ENCODE measurements at places on chromosomes 12 and 14.
A peak's percentile ranks its signal among the peaks of the same experiment; 100 is the strongest.

- DNase-seq, result no peak
Measured at GRCh38 chr14:61577506-61577931, 117.8 kb upstream of the HIF1A start.

DNA sequence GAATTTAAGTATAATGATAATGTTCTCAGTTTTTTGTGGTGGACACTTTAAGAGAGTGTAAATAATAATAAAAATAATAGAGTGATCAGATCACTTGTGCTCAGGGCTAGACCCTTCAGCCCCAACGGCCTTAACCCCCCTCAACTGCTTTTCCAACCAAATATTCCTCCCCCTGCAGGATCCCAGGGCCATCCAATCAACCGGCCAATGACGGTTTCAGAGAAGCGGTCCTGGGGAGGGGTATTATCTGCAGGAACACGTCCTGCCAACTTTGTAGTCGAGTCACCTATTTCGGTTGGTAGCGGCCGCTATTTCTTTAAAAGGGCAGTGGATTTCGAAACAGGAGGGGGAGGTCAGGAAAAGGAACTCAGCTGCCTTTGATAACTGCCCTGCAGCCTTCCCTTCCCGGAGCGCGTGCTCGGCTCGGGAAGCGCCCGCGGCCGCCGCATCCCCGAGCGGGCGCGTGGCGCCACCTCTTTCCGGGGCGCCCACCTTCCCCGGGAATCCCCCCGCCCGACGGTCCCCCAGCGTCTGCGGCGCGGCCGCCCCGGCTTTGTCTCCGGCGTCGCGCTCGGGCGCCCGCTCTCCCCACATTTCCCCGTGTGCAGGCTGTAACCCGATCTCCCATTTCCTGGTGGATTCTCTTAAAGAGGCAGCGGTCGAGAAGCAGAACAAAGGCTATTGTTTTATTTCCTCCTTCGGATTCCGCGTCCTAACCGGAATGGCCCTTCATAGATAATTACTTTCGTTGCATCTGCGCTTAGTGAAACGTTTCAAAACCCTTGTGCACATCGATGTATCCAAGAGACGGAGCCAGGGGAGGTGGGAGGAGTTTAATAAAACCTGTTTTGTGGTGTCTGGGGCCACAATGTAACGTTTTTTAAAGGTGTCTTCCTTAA, 711 bp upstream of the ETV6 start:
- peak; percentile 93 for DNase-seq

- no peak for DNase-seq
Measured at GRCh38 chr12:52832985-52833905, 866 bp downstream of the KRT79 start.

GRCh38 chr14:93173943-93174395, 10.7 kb downstream of the MOAP1 start:
- no peak for DNase-seq

DNA sequence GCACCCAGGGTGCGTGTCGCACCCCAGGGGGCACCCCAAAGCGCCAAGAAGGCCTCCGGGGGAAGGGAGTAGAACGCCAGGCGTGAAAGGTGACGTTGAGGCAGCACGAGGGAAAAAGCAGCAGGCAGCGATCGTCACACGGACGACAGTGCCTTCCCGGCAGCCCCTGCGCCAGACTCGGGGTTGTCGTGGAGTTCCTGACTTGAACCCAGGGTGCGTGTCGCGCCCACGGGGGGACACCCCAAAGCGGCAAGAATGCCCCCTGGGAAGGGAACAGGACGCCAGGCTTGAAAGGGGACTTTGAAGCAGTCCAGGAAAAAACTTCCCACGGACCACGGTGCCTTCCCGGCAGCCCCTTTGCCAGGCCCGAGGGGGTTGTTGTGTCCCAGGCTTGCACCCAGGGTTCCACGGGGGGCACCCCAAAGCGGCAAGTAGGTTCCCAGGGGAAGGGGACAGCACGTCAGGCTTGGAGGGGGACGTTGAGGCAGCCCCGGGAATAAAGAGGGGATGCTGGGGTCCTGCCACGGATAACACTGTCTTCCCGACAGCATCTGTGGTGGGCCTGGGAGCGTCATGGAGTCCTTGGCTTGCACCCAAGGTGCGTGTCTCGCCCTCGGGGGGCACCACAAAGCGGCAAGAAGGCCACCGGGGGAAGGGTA, 159.2 kb upstream of the ALG10B start:
- DNase-seq, result no peak

DNA sequence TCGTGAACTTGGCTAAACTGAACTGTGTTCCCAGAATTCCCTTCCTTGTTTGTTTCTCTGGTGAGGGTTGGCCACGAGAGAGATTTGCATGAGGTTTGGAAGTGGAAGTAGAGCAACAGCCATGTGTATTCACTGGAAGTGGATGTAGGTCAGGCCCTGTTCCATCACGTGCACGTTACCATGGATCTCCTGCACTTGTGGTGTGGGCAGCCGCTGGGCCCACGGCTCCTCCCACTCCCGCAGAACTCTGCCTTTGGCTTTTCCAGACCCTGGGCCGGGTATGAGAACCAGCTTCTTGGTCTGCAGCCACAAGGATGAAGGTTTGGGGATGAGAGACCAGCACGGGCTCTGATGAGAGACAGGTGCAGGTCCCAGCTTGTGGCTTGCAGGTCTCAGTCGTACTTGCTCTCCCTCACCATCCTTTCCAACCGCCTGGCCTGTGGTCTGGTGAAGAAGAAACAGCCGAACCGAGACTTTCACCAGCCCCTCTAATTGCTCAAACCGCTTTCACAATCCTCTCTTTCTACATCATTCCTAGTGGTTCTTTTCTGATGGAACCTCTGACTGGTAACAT, 94.9 kb downstream of the DUSP16 start:
- no peak for DNase-seq

DNA sequence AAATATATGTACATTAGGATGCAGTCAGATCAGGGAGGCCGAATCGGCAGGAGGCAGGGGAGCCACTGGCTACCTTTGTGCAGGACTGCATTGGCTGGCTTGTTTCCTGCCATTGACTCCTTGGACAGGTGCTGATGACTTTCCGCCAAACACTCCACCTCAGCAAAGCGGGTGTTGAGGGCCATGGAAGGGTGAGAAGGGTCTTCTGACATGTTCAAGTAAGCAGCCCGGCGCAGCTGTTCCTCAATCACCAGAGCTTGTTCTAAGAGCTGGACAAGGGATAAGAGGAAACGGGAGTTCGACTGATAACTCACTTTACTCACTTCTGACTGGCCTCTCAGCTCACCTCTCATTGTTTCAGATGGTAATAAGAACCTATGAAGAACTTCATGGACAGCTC, 4.9 kb upstream of the NOP2 start:
- no peak for DNase-seq

GRCh38 chr12:124437617-124438436, 129.6 kb downstream of the NCOR2 start:
- DNase-seq, result no peak

GRCh38 chr12:20599757-20600156, 95.4 kb upstream of the SLCO1C1 start:
- no peak for DNase-seq

All from lung (tissue), 17 donors.